CD4-positive, alpha-beta T cell treated with Interleukin-10 for 1 hour (primary cell): ENCODE measurements at places on chromosomes 4 and X.

DNA sequence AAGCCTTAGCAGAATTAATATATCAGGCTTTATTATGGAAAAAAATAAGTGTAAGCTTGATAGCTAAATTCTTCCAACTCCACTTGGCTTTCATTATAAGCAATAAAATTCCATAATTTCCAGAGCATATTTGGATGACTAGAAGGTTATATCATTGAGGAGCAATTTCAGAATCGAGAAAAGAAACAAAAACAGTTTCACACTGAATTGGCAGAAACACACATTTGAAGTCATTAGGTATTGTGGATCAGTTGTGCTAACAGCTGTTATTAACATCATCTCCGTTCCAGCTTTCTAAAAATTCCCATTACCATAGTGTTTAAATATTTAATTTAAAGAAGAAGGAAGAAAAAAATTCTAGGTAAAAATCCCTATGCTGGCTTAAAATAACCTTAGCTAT is 92.6 kb downstream of the ANTXR2 start:
- DNase-seq, result no peak

- DNase-seq, result no peak
Measured at GRCh38 chr4:77848508-77848907, 14.1 kb upstream of the MRPL1 start.

DNA sequence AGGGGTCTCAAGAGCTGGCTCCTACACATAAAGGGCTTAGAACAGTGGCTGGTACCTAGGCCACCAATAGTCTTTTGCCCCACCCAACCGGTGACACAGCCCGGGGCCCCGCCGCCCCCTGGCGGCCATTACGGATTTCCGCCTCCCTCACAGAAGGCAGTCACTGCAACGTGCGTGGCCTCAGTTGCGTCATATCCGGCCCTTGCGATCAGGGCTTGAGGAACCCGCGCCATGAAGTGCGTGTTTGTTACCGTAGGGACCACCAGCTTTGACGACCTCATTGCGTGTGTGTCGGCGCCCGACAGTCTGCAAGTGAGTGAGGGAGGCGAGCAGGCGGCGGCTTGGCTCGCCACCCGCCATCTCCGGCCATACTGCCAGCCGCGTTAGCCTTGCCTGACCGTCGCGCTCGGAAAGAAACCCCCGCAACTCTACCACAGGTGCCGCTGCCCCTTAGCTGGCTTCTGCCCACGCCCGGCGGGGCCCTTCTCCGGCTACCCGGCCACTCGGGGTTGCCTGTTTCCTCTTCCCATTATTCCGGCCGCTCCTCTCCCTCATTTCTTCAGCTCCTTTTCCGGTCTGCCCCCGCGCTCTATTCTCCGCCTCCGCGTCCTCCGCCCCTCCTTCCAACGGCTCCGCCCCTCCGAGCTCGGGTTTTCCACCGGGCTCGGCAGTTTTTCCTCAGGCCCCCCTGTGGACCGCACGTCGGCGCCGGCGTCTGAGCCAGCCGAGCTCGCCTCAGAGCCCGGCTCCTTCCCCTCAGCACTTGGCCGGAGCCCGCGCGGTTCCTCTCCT is at the start of gene ALG13:
Gene ALG13, plus strand, starts transcription at position 183 of the 792 bp plus-strand sequence. Its CDS starts 49 bp downstream, at position 232.
- peak; percentile 91 for DNase-seq

DNA sequence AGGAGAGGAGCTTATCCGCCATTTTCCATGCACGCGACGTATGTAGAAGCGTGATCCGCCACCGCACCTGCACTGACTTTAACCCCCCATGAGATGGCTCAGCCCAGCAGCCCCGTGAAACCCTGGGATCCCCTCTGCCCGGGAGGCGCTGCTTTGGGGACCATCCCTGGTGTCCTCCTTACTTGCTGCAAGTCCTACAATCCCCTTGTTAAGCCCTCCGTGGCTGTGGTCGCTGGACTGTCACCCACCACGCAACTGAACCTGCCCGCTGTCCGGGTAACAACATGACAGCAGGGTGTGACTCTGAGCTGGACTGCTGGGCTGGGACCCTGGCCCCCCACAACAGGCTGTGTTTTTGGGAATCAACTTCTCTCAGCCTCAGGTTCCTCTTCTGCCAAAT is 44.7 kb upstream of the MAN2B2 start:
- DNase-seq, result no peak
